Right renal cortex interstitium (tissue), 3 donors: ENCODE measurements at places on chromosomes 3 and 15.

GRCh38 chr3:106692624-106693023, 684.6 kb upstream of the CCDC54 start:
- DNase-seq, result no peak

GRCh38 chr3:49535971-49536874, 18.1 kb upstream of the BSN start:
- no peak for DNase-seq

- no peak for DNase-seq
These were observed 640.8 kb downstream of the TUSC7 start for GRCh38 chr3:117350371-117350770.

DNA sequence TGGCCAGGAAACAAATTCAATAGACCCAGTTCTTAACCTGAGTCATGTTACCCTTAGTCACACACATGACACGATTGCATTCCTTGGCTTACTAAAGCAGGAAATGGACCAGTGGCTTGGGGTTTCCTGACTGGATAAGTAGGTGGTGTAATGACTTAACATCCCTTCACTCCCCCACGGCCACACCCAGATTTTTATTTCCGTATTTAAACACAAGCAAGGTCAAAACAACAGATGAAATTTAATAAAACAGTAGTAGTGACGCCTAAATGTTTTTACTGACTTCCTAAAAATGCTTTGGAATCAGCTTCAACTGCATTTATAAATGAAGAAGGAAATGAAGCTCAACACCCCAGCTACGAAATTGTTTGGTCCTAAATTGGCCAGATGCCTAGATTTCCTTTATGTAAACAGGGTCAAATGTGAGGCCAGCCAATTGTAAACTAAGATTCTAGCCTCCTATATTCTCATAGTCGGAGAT, 324.3 kb downstream of the CHST2 start:
- no peak for DNase-seq

GRCh38 chr3:151210676-151211381, 7.8 kb upstream of the GPR171 start:
- no peak for DNase-seq
